ENCODE measurements at places on chromosomes 2 and 18.

DNA sequence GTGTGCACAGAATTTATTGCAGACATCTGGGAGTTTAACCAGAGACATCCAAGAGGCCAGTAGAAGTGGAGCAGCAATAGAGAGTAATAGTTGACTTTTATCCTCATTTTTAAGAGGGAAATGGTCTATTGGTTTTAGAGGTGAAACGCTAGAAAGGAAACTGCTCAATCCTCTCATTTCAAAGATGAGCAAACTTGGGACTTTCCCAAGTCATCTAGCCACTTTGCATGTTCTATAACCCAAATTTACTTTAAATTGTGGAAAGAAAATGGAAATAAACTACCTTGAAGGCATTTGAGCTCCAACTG is 601.7 kb downstream of the ARHGAP15 start:
- DNase-seq: no peak

GRCh38 chr2:18506883-18507509 is 53.5 kb downstream of the RDH14 start:
- no peak for DNase-seq

GRCh38 chr2:164992818-164993217 is 37.5 kb upstream of the SLC38A11 start:
- DNase-seq: peak; percentile 61

DNA sequence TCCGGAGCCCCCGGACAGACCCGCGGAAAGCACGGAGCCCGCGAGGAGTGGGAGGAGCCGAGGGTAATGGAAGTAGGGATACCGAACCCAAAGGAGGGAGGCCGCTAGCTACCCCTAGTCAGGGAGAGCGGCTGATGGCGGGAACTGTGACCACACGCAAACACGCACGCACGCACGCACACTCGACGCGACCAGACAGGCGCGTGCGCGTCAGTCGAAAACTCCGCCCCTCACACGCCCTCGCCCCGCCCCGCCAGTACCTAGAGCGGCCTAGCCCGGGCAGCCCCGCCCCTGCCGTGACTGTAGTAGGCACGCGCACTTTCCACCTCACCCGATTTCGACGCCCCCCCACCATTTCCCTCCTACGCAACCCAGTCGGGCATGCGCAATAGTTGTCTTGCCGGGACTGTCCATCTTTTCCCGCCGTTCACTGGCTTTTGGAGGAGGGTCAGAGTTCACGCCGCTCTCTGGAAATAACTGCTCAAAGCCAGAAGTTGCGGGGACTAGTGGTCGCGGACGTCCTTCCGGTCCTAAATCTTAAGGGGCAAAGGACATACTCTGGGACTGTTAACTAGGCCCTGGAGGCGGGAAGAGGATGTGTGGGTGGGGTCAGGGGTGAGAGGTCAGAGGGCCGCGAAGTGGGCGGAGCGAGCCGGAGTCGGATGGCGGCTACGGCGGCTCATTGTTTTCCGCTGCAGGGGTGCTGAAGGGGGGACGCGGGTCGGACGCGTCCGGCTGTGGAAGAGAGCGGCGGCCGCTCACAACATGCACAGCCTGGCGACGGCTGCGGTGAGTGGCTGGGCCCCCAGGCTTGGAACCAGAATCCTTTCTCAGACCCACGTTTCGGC is at the start of the genes CNOT9 and USP37:
Gene CNOT9 (plus strand): TSS at position 650 of the 848 bp plus-strand sequence. CDS start 116 bp downstream, at position 766.
Gene USP37 (minus strand): TSS at position 162 of the 848 bp plus-strand sequence. CDS start 9,698 bp downstream, outside the sequence.
- DNase-seq: peak; percentile 100

DNA sequence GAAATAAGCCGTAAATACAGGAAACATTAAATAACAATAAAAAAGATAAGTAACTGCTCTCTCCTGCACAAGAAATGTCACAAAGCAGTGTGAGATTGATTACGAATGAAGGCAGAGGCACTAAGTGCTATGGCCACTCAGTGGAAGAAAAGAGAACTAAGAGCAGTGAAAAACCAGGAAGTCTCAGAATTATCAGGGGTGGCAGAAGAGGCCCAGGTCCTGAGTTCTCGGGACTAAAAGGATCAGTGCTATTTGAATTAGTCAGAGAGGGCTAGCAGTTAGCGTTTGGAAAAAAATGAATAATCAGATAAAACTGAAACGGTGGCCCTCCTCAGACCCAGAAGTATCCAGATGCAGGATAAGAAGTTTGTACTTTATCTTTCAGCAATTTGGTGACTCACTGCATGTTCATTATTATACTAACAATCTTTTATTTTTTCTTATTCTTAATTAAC is 367.1 kb downstream of the ZEB2 start:
- DNase-seq: no peak

- no peak for DNase-seq
Observed at GRCh38 chr2:237967463-237967951, 693 bp downstream of the UBE2F start.

GRCh38 chr18:6929370-6930102 is 188.1 kb downstream of the LAMA1 start:
- DNase-seq: no peak

GRCh38 chr2:62195421-62196277 is at the start of gene B3GNT2:
Gene B3GNT2 (plus strand): TSS chr2:62196115. CDS start chr2:62222221, 26,106 bp downstream.
- DNase-seq: peak; percentile 91

- DNase-seq: no peak
Observed at GRCh38 chr2:219844401-219845091, 217.1 kb downstream of the SLC4A3 start.

- DNase-seq: no peak
Observed at GRCh38 chr2:105239924-105240323, 1.6 kb upstream of the GPR45 start.

DNA sequence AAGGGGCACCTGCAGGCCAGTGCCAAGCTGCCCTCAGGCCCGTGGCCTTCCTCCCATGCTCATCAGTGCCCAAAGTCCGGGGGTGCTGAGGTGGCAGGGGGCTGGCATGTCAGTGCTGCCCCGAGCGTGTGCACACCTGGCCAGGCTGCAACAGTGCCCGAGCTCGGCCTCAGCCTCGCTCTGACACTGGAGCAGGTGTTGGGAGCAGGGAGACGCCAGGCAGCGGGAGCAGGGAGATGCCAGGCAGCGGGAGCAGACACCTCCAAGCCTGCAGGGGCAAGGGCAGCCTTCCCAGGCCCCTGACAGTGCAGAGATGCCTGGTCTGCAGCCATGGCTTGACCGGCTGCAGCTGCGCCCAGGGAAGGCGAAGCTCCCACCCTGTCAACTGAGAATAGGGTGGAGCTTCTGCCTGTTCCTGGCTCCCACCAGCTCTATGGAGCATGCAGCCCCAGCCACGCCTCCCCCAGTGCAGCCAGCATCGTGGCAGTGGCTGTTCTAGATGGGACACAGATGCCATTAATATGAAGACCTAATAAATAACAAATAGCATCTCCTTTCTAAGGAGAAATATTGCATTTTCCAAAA is 82.4 kb downstream of the DTNB start:
- DNase-seq: peak; percentile 26

DNA sequence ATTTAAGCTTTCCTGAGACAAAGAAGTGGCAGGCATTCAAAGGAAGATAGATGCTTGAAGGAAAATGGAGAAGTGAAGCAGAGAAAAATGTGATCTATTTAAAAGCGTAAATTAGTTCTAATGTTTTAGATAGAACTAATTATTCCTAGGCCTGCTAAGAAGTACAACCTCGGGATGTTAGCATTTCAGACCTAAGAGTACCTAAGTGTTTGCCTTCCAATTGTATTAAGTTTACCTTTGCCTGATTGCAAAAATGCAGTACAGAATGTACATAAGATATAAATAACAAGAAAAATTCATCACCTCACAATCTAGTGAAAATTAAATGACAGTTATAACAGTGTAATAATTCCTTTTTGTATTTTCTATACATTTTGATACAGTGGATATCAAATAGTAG is 71.1 kb upstream of the HNMT start:
- no peak for DNase-seq

DNA sequence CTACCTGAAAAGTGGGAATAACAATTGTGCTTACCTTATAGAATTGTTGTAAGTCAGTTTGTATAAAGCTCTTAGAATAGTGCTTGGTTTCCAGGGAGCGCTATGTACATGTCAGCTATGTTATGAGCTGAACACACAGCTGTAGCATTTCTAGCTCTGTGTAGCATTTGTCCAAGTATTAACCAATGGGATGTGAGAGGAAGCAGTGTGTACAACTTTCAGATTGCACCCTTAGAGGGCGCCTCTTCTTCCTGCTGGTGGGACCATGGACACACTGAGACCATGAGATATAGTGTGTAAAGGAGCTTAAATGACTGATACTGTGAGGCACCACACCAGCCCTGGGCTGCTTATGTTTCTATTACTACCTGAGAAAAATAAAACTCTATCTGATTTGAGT is 380.2 kb downstream of the LNPK start:
- DNase-seq: no peak

DNA sequence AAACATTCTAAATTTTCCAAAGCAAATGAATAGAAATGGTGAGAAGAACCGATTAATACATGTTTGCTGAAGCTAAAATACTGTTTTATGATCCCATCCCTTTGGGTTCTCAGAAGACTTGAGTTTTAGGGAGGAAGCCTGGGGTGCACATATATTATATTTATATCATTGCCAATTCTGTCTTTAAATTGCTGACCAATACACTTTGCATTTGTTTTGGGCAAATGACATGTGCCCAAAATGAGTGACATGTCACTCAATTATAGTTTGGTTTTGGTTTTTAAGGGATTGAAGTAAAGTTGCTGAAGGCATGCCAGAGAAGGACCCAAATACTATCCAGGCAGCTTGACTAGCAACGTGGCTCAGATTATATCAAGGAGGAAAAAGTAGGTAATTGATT is 50.3 kb upstream of the SP3 start:
- DNase-seq: no peak

- DNase-seq: no peak
Observed at GRCh38 chr18:45654677-45655076, 39.4 kb downstream of the SLC14A2 start.

GRCh38 chr18:36582988-36583745 is 245.6 kb downstream of the TPGS2 start:
- no peak for DNase-seq

DNA sequence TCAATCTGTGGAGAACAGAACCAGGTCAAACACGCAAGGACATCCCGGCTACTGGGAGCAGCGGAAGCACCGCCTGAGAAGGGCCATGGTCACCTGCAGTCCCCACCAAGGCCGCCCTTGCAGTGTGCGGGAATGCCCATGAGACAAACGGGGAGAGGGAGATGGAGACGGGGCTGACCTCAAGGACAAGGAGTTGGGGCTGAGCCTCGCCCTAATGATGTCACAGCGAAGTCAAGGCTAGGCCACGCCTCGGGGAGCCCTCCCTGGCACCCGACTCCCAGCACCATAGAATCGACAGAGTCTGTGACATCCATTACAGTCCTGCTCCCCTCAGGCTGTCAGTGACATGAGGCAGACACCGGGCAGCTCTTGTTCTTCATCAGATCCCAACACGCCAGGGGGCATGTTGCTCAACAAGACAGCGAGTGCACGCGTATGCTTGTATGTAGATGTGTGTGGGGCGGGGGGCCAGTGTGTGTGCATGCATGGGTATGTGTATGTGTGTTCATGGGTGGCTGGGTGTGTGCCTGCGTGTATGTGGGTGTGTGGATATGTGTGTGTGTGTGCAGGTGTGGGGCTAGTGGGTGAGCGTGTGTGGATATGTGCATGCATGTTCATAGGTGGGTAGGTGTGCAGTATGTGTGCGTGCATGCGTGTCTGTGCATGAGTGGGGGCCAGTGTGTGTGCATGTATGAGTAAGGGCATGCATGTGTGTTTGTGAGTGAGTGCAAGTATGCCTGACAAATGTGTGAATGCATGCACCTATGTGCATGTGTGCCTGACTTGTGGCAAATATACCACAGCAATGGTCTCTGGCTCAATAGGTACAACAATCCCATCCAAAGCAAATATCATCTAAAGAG is 57.0 kb downstream of the ANKMY1 start:
- DNase-seq: peak; percentile 15

DNA sequence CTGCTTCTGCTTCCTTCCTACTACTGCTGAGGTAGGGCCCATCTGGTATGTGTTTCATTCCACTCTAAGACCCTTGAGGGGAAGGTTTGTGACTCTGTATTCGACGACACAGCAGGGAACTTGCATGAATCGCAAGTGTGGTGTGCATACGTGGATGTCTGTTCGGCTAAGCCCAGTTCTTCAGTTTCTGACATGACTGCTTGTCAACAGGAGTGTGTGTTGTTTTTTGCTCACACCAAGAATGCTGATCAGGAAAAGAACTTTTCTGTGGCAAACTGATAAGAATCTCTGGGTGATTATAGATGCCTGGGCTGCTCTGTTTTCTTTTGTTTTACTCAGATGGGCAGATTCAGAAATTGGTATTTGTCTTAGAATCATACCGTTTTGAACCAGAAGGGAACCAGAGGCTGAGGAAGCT is 22.0 kb downstream of the TNFRSF11A start:
- no peak for DNase-seq
